A549 treated with Mapracorat at 1 μM for 4 hours (cell line): ENCODE measurements at places on chromosomes 4 and X. TPM values are rescaled to one million over a fixed set of nuclear protein-coding genes. Genes with fewer than 3 reads are reported as not detected.

SLC6A14 gene
- total RNA-seq = not detected in 5 replicates

PCSK1N gene
- total RNA-seq = 19.4 to 53.5 TPM (median 48.4 TPM) in 5 replicates

TENM3 gene
- total RNA-seq = 0.86 to 1.9 TPM (median 1.5 TPM) in 5 replicates

SLC34A2 gene
- total RNA-seq = 0.02 to 0.06 TPM in 2 of 5 replicates, not detected in the others

CRMP1 gene
- total RNA-seq = 3.4 to 3.7 TPM (median 3.5 TPM) in 5 replicates

TCEAL6 gene
- not detected in 5 replicates for total RNA-seq

SYNPO2 gene
- 0.72 to 1.0 TPM (median 0.92 TPM) in 5 replicates for total RNA-seq

CLTRN gene
- total RNA-seq = 0.73 to 1.2 TPM (median 0.93 TPM) in 5 replicates

SSX2 gene
- not detected in 5 replicates for total RNA-seq
